ENCODE measurements at places on chromosomes 2 and 18.

DNA sequence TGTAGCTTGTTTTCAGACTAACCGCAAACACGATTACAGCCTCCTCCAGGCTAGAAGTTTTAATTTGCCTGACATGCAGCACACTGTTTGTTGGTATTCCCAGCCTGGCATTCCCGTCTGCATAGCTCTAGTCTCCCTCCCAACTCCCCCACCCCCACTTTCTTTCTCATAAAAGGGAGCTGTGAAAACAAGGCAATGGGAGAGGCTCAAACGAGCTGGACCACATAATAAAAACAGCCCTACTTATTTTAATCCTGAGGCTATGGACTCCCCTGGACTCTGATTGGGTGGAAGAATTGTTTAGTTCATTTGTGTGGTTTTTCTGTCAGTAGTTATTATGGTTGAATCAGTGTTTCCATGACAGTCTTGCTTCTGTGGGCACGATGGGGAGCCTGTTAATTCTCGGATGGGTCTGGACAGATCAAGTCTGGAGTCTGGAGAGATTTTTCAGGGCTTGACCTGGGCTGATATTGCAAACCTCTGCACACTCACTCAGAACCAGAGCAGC is 1.2 kb downstream of the STON1 start:
- no peak for DNase-seq

DNA sequence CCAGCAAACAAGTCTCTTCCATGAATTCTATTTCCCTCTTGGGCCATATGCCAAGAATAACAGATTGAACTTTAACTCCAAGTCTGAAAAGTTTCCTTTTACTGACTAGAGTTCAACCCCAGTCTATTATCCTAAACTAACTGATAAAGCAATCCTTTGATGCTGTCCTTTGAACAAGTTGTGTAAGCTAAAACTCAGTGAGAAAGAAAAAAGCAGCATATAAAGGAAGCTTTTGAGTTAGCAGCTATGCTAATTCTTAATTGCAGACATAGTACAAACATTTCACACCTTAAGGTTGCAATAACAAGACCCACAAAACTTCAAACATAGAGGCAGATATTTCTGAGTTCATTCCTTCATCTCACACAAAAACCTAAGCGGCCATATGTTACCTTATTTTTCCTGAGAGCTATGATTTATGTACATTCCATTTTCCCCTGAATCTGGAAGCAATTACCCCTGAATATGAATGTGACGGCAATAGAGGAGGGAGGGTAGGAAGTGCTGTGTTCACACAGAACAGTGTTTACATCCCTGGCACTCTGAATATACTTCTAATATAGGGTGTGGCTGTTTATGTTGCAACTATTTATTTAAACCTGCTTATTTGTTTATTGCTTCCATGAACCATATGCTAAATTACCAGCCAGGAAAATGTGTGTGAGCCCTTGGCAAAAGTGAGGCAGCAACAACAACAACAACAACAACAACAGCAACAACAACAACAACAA is 180.6 kb downstream of the IRS1 start:
- DNase-seq = no peak

- no peak for DNase-seq
Measured at GRCh38 chr2:946073-946948, 4.3 kb upstream of the SNTG2 start.

GRCh38 chr2:61993422-61994024 is 88.0 kb downstream of the COMMD1 start:
- DNase-seq = peak; percentile 44

DNA sequence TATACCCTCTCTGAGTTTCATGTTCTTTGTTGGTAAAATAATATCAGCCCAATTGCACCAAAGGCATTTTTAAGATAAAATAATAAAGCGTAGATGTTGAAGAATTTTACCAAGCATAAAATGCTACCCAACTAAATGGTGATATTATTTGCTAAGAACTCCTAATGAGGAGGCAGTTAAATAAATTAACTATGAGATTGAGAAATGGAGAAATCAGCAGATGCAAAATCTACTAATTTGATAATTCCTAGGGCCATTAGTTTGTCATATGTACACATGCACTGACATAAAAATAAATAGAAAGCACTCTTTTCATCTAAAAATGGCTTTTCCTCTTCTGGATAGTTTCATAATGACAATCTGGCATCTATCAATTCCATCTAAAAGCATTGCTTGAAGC is 681.5 kb upstream of the FAM98A start:
- DNase-seq = no peak

DNA sequence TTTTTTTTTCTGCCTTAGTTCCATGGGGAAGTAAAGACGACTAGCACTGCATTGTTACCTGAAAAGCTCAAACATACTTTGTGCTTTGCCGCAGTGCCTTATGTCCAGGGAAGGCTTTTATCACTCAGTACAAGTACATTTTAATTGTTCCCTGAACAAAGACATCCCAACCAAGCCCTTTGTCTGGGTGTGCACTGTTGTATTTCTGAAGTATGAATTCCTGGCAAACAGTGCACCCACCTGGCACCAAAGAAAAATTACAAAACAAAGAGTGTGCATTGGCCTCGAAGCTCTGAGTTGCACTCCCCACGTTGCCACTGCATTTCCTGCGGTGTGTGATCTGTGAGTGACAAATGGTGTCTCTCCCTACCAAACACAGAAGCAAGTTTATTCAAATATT is 858.5 kb upstream of the PIK3C3 start:
- no peak for DNase-seq

DNA sequence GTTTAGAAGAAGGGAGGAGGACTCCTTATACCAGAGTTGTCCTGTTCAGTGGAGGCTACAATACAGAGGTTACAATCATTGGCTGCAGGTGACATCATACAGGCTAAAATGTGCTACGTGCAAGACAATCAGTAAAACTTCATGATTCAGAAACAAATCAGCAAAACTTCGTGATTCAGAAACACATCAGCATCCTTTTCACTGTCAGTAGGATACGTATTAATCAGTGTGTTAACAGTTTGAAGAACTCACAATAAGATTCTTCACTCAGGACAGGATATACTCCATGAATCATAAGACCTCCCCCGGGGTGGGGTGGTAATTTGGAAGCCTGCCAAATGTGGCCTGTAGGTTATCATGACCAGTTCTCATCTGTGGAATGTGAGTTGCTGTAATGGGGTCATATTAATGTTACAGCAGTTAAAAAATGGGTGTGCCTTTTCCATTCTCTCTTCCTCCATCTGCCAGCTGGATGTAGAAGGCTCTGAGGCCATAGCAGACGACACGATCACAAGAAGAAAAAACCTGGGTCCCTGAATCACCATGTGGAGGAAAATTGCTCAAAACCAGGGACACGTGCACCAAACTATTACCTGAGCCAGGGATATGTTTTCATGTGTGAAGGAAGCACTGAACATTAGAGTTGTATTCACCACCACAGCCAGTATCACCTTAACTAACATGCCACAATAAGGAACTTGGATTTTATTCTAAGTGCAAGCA is 134.8 kb upstream of the CREB1 start:
- no peak for DNase-seq

DNA sequence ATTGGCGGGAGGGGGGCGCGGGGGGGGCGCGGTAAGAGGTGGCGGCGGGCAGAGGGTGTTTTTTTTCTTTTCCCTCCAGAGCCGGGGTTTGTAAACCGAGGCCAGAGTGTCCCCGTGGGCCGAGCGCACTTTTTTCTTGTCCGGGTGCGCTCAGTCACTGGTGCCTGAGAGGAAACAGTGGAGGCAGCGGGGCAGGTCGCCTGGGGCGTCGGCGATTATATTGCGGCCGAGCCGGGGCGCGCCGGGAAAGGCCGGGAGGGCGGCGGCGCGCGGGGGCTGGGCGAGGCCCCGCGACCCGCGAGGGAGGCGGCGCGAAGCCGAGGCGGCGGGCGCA is 275 bp downstream of the HOXD8 start:
- no peak for DNase-seq

GRCh38 chr2:45605116-45605515 is 6.0 kb downstream of the SRBD1 start:
- DNase-seq = no peak

- DNase-seq = no peak
Measured at GRCh38 chr2:128978212-128978611, 659.5 kb upstream of the HS6ST1 start.

DNA sequence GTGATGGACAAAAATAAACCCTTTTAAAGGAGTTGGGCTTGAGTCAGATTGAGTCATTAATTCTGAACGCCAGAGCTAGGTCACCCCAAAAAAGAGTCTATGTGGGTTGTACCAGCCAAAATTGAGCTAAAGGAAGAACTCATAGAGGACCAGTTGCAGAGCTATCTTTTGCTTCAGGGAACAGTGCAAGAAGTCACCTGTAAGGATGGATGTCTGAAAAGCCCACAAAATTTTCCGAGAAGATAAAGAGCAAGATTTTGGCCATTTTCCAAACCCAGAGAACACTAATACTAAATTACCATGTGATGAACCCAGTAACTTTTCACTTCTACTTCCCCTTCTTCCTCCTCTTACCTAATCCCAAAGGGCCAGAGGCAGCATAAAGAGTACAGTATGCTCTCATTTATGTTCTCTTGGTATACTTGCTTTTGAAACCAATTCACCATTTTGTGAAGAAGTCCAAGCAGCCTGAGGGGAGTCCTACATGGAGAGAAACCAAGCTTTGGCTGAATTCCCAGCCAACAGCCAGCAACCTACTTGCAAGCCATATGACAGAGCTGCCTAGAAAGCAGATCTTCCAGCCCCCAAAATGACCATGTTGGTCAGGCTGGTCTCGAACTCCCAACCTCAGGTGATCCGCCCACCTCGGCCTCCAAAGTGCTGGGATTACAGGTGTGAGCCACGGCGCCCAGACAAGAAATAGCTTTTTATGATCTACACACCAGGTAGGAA is 551.7 kb downstream of the SATB2 start:
- no peak for DNase-seq

GRCh38 chr2:143482316-143482715 is 353.1 kb downstream of the ARHGAP15 start:
- DNase-seq = no peak

- no peak for DNase-seq
Measured at GRCh38 chr2:27799646-27800010, 28.1 kb downstream of the MRPL33 start.

GRCh38 chr2:50535971-50536759 is 495.8 kb downstream of the NRXN1 start:
- DNase-seq = no peak

- DNase-seq = peak; percentile 3
Measured at GRCh38 chr18:50836521-50836957, 16.7 kb upstream of the MRO start.

DNA sequence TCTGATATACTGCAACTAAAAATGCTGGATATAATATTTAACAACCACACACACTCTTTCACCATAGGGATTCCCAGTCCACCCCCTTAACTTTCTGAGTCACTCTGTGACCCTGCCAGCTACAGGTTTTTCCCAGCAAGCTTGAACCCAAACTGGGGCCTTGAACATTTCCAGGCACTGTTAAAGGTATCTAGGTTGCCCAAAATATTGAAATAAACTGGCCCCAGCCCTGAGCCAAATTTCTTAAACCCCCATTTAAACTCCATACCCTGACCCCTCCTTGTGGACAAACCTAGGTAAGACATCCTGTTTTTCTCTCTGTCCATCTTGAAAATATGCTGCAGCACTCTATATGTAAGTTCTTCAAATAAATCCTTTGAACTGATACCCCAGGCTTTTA is 19.7 kb upstream of the DCTN1 start:
- peak; percentile 60 for DNase-seq

GRCh38 chr2:226873051-226873620 is 37.3 kb downstream of the RHBDD1 start:
- DNase-seq = no peak

DNA sequence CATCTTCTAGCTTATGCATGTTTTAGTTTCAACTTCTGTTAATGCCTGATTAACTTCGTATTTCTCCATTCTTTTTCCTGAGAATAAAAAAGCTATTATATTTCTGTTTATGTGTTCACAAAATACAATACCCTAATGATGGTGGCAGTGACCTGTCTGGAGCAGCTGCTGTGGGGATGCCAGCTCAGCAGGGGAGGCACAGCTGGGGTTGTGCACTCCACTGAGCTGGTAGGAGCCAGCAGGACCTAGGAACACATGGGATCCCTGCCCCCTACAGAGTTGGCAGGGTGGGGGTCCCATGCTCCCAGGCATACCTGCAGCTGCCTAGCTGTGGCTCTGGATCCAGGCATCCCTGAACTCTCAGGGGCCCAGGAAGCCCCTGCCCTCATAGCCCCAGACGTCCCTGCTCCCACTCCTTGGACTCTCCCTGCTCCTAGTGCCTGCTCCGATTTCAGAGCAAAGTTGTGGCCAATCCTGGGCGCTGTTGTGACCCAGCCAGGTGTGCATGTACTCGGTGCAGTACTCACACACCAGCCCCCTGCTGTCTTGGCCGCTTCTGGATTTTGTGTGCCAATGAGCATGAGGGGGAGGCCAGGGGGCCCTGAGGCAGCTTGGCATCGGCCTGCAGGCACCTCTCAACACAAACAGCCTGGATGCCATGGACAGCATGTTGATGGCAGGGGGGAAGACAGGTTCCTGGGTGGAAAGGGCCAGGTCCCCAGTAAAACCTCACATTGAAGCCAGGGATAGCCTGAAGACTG is 546.0 kb downstream of the ZNF804A start:
- no peak for DNase-seq

GRCh38 chr2:137842430-137842829 is 121.8 kb upstream of the HNMT start:
- DNase-seq = no peak

DNA sequence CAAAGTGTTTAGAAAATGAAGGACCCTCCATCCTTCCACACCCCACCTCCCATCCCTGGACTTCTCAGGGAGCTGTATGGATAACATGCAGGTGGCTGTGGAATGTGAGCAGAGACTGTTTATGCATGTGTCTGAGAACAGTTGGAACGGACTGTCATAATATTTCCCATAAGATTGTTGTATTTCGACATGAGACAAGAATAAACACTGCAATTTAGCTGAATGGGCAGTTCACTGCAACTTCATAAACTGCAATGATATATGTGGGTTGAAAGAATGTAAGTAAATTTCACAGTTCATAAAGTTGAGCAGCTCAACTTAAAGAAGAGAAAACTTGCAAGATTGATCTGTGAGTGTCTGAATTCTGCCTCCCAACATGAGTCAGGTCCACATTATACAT is 74.6 kb downstream of the MEP1B start:
- DNase-seq = no peak

- peak; percentile 99 for DNase-seq
Measured at GRCh38 chr2:113889471-113890252, at the start of gene ACTR3. Gene ACTR3 (plus strand): TSS chr2:113890089. CDS start chr2:113890280, 191 bp downstream.
